ENCODE measurements at places on chromosomes 1 and 21.

GRCh38 chr21:35943752-35944151 lies 116.6 kb downstream of the SETD4 start:
- no peak for DNase-seq

GRCh38 chr21:25688275-25689155 lies 46.2 kb downstream of the ATP5PF start:
- no peak for DNase-seq

DNA sequence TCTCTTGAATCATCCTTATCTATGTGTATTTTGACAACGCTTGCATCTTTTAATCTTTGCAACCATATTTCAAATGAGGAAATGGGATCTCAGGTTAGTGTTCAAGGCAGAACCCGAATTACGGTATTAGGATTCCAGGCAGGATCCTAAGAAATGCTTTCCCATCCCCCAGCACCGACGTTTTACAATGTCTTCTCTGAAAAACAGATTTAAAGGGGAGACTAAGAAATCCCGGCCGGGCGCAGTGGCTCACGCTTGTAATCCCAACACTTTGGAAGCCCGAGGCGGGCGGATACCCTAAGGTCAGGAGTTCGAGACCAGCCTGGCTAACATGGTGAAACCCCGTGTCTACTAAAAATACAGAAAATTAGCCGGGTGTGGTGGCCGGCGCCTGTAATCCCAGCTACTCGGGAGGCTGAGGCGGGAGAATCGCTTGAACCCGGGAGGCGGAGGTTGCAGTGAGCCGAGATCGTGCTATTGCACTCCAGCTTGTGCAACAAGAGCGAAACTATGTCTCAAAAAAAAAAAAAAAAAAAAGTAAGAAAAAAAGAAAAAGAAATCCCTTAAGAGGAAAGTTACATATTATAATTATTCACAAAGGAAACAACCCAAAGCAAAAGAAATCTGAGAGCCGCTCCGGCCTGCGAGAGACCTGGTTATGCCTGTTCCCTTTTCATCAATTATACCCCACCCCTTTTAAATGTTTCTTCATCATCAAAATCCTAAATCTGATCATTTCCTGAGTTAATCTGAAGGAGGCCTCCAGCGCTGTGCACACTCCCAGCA lies 801 bp upstream of the GORAB start:
- peak; percentile 5 for DNase-seq

DNA sequence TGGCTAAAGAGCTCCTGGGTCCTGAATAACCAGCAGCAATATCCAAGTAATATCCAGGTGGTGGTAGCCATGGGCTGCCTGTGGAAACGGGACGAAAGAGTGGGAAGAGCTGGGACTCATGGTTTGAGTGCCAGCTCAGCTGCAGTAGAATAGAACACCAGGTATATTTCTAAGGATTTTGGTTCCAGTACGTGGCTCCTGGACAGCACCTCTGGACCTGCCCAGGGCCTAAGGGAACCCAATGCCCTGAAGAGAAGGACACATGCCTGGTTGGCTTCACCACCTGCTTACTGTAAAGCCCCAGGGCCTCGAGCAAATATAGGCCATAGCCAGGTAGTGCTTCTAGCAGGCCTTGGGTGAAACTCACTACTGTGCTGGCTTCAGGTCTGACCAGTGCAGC lies 566.7 kb downstream of the KIF26B start:
- no peak for DNase-seq

GRCh38 chr1:110152133-110152785 lies 2.0 kb downstream of the SLC6A17 start:
- no peak for DNase-seq

- DNase-seq = no peak
Observed at GRCh38 chr1:22044690-22045420, 7.7 kb upstream of the CDC42 start.

GRCh38 chr1:155063550-155064110 lies at the start of gene EFNA4:
Gene EFNA4, plus strand, starts transcription at chr1:155063740. Its CDS starts 84 bp downstream, at chr1:155063824.
- peak; percentile 90 for DNase-seq

- DNase-seq = peak; percentile 27
Observed at GRCh38 chr1:205458777-205459566, 3.1 kb upstream of the BLACAT1 start.

- no peak for DNase-seq
Observed at GRCh38 chr1:16208270-16208987, 4.0 kb downstream of the ARHGEF19 start.

DNA sequence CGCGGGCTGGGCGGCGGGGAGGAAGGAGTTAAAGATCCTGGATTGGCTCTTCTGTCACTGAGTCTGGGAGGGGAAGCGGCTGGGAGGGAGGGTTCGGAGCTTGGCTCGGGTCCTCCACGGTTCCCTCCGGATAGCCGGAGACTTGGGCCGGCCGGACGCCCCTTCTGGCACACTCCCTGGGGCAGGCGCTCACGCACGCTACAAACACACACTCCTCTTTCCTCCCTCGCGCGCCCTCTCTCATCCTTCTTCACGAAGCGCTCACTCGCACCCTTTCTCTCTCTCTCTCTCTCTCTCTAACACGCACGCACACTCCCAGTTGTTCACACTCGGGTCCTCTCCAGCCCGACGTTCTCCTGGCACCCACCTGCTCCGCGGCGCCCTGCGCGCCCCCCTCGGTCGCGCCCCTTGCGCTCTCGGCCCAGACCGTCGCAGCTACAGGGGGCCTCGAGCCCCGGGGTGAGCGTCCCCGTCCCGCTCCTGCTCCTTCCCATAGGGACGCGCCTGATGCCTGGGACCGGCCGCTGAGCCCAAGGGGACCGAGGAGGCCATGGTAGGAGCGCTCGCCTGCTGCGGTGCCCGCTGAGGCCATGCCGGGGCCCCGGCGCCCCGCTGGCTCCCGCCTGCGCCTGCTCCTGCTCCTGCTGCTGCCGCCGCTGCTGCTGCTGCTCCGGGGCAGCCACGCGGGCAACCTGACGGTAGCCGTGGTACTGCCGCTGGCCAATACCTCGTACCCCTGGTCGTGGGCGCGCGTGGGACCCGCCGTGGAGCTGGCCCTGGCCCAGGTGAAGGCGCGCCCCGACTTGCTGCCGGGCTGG lies at the start of gene NPR1:
NPR1 (plus strand) TSS at position 170 of the 818 bp plus-strand sequence; CDS start at position 591, 421 bp downstream.
- peak; percentile 51 for DNase-seq

DNA sequence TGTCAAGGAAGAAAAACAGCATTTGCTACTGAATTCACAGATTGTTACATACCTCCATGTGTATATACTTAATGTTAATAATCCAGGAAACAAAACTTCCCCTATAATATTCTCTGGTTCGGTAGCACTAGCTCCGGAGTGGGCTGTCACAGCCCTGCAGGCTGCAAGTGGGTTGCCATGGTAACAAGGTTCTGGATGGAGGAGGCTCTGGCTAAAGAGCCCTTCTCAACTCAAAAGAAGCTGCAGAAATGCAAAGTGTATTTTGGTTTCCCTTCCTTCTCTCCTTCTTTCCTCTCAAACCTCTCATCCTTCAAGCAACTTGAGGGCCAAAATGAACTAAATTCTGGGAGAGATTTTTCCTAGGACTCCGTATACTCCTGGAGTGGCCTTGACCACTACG lies 45.2 kb downstream of the ASTN1 start:
- DNase-seq = no peak

DNA sequence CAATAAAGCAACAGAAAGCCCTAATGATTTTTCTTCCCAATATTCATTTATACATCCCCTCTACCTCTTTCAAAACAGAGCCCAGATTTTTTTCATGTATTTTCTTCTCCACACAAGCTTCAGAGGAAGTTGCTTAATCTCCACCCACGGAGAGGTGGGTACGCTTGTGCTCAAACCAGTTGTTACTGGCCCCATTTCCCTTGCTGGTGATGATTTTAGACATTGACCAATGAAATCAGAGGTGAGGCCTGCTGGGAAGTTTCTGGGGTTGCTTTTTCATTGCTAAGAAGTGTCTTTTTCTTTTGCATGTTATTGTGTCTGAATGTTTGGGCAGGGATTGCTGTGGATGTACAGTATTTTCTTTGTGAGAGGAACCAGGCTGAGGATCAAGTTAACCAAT lies 448.1 kb upstream of the B3GALT2 start:
- DNase-seq = peak; percentile 15
